ENCODE measurements at places on chromosomes 3 and 15.

DNA sequence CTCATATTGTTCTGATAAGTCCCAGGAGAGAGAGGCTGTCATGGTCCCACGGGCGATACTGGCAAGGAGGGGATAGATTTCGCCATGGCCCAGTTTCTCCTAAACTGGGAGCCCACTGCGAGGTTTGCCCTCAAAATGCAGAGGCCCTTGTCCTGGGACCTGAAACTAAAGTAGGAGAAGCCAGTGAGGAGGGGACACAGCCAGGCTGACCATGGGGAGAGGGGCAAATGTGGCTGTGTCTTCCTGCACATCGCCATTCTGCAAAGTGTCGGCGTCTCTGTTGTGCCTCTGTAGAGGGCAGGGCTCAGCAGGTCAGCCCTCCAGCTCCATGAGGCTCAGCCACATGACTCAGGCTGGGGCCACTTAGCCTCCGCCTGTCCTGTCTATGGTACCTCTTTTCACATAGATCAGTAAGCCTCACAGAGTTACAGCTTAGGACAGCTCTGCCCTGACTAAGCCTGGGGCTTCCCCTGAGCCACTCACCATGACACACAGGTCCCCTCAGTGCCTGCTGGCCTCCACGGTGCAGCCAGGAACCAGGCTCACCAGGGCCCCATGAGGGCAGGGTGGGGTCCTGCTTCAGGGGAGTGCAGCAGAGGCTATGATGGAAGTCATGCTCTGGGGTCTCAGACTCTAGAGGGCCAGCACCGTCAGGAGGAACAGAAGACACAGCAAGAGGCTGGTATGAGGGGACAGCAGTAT, 28.6 kb upstream of the PLXNA1 start:
- peak; percentile 43 for DNase-seq

- no peak for DNase-seq
Observed at GRCh38 chr15:44385344-44385942, 42.0 kb upstream of the CTDSPL2 start.

DNA sequence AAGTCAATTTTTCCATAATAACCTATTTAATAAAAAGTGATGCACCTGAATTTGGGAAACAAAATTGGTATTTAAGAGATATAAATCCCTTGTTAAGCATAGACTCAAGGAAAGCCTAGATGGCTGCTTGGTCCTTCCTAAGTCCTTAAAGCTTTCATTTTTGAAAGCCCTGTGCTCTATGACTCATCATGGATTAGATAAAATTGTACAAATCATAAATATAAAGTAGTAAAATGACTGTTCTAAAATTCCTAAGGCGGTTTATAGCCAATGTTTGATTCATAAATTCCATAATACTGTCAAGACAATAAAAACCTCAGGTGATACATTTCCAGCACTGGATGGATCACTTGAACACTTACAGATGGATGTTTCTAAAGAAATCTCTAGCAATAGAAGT, 730.8 kb upstream of the EPHA6 start:
- no peak for DNase-seq

GRCh38 chr15:52277575-52277974, 18.0 kb downstream of the MYO5C start:
- DNase-seq = no peak

GRCh38 chr15:101172501-101173071, 79.3 kb downstream of the CHSY1 start:
- DNase-seq = no peak

GRCh38 chr3:175486255-175486654, 627.1 kb downstream of the NAALADL2 start:
- no peak for DNase-seq

- no peak for DNase-seq
Observed at GRCh38 chr15:92880796-92881195, 19.3 kb upstream of the CHD2 start.

DNA sequence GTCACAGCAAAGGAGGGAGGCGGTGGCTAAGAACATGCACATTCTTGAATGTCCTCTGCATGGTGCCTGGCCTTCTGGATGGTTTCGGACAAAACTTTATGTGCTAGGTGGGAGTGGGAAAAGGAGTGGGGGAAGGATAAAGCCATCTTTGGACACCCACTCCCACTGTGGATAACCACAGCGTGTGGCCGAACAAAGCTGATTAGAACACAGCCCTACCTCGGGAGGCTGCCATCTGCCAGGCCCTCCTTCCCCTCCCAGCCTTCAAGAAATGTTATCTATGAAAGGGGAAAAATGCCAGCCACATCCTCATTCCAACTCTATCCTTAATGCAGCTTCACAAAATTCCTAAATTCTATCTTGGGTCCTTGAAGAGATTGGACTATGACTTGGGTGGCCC, 18.8 kb downstream of the AMOTL2 start:
- DNase-seq = no peak

GRCh38 chr3:142647856-142648255, 51.7 kb downstream of the PLS1 start:
- DNase-seq = no peak

- DNase-seq = no peak
Observed at GRCh38 chr15:96020133-96020532, 310.4 kb upstream of the NR2F2 start.

- DNase-seq = peak; percentile 96
Observed at GRCh38 chr3:160754855-160755747, 930 bp upstream of the PPM1L start.

- DNase-seq = no peak
Observed at GRCh38 chr3:4768521-4768920, 210.7 kb upstream of the BHLHE40 start.

DNA sequence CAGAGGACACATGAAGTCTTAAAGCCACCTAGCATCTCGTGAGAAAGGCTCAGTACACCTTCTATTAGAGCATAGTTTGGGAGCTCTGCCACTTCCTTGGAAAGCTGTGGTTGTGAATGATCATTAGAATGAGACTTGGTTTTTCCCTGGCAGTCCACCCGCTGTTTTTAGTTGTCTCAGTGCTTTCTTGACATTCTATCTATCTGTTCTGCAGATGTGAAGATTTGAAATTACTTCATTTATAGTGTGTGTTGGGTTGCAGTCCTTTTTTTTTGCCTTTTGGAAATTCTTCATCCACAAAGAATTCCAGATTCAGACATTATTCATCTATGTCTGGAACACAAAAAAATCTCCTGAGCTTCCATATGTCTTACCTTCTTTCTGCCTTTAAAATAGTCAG, 23.7 kb downstream of the PPP2R3A start:
- DNase-seq = no peak

DNA sequence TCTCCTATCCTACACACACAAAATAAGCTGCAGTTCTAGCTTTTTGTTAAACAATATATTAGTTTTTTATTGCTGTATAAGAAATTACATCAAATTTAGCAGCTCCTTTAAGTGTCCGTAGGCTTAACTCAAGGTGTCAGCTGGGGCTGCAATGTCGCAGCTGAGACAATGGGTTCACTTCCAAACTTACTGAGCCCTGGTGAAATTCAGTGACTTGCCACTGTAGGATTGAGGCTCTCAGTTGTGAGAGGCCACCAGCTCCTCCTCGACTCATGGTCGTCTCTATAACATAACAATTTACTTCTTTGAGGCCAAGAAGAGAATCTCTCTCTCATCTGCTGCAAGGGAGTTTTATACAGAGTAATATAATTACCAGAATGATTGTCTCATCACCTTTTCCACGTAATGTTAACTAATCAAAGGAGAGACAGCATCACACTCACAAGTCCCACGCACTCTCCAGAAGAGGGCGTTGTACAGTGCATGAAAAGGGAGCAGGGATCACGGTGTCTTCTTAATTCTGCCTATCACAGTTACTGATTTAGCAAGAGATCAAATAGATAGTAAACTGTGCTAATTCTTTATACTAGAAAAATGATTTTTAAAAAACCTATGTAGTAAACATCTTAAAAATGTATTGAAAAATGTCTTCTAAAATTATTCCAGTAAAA, 735.6 kb upstream of the GBE1 start:
- DNase-seq = no peak

DNA sequence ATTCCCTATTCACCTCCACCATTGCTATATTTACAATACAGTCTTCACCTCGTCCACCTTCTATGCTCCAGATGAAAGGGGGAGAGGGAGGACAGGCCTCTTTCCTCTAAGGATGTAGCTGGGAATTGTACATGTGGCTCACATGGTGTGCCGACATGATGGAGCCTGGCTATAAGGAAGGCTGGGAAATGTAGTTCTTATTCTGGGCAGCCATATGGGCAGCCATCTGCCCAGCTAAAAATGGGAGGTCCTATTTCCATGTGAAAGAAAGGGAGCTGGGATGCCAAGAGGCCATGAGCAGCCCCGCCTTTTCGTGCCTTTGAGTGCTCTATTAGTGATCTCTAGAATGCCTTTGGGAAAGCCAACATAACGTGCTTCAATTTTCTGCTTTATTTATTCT, 27.1 kb upstream of the MGLL start:
- DNase-seq = no peak

DNA sequence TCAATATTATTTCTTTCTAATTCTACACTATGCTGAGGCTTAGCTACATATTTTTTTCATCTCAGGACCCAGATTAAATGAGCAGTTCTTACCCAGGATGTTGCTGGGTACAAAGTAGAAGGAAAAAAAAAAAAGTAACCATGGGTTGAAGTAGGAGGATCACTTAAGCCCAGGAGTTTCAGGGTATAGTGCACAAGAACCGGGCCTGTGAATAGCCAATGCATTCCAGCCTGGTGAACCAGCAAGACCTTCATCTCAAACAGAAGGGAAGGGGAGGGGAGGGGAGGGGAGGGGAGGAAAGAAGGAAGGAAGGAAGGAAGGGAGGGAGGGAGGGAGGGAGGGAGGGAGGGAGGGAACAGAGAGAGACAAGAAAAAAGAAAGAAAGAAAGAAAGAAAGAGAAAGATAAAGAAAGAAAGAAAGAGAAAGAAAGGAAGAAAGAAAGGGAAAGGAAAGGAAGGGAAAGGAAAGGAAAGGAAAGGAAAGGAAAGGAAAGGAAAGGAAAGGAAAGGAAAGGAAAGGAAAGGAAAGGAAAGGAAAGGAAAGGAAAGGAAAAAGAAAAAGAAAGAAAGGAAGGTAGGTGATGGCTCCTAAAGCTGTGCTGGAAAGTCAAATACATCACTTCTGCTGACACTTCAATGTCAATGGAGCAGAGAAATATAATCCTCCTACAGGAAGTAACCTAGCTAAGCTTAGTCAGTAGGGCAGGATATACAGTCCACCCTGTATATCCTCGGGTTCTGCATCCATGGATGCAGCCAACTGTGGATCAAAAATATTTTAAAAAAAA, 206.8 kb upstream of the TGFBR2 start:
- DNase-seq = no peak

- no peak for DNase-seq
Observed at GRCh38 chr15:45372041-45372995, 6.0 kb downstream of the GATM start.

DNA sequence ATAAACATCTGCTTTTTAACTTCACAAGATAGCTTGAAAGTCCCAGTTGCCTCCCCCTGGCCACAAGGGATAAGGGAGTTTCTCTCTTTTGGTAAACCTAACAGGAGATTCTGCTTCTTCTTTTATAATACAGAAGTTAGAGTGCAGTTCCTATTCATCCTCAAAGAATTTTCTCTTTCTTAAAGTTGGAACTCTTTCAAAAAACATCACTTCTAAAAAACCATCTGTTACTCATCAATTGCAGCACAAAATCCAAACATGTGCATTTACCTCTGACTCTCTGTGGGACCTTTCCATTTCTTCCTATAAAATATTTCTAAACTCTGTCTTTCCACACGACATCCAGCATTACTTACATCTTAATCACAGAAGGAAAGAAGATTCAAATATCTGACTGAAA, 5.1 kb downstream of the DPH6 start:
- no peak for DNase-seq

- no peak for DNase-seq
Observed at GRCh38 chr3:153043729-153044328, 118.2 kb upstream of the RAP2B start.

GRCh38 chr3:194588741-194589140, 44.5 kb downstream of the TMEM44 start:
- DNase-seq = no peak

GRCh38 chr15:31776039-31776438, 254.3 kb upstream of the CHRNA7 start:
- no peak for DNase-seq

GRCh38 chr3:138253609-138254008, 66.5 kb downstream of the ARMC8 start:
- DNase-seq = no peak

- DNase-seq = no peak
Observed at GRCh38 chr3:175861916-175862315, 1002.8 kb downstream of the NAALADL2 start.

- no peak for DNase-seq
Observed at GRCh38 chr15:76312540-76313174, 1.4 kb upstream of the ETFA start.

DNA sequence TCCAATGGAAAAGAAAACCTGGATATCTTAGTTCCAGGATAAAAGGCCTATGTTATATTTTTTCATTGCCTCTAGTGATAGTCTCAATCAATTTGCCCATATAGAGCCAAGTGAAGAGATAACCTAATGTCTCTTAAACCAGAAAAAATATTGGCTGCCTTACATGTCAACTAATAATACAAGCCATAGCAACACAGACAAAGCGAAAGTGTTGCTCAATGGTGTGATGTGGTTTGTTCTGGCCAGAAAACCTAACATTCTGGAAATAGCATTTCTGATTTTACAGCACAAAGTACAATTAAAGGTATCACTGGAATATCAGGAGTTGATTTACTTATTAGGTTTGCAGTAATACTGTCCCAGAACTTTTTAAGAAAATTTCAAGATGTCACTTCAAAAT, 101.5 kb downstream of the ATP8B4 start:
- DNase-seq = no peak

DNA sequence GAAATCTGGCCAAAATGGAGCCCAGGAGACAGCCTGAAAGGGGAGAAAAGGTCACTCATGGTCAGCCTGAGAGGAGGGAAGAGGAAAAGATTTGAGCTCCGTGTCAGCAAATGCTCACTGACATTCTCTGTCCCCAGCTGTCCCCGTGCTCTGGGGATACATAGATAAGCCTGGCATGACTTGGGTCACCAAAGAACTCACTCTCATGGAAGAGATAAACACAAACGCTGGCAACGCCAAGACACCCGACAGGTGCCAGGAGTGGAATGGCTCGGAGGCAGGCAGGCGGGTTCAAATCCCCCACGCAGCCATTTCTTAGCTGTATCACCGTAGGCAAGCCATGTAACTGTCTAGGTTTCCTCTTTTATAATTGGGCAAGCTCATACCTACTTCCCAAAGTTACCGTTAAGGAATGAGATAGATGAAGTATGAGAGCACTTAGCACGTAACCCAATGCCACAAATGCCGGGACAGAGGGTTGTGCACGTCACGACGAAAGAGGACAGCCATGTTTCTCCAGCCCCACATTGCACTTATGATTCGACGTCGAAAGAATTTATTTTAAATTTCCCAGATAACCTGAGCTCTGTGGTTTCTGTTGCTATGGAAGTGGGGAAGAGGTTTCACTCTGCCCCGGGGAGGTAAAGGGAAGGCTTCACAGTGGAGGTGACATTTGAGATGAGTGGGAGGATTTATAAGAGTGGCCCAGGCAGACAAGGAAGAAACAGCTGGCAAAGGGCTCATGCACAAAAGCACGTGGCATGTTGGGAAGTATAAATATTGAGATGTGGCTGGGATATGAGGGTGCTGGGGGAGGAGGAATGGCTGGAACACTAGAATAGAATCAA, 41.4 kb upstream of the TSEN2 start:
- DNase-seq = no peak

All from aorta (tissue), 5 donors.